ENCODE measurements at places on chromosomes 13 and 19.

DNA sequence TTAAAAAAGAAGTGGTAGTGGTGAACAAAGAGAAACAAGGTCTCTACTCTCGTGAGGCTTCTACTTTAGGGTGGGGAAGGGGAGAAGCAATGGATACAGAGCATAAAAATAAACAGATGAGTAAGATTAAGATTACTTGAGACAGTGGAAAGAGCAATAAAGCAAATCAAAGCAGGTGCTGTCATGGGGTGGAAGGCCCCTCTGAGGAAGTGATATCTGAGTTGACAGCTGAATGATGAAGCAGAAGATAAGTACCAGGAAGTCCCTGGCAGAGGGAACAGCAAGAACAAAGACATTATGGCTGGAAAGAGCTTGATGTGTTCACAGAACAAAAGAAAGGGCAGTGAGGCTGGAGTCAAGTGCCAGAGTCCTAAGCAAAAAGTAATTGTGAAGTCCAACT is 221.8 kb downstream of the ENOX1 start:
- DNase-seq = no peak

GRCh38 chr13:20188667-20189553 is 3.8 kb downstream of the GJB2 start:
- DNase-seq = no peak

DNA sequence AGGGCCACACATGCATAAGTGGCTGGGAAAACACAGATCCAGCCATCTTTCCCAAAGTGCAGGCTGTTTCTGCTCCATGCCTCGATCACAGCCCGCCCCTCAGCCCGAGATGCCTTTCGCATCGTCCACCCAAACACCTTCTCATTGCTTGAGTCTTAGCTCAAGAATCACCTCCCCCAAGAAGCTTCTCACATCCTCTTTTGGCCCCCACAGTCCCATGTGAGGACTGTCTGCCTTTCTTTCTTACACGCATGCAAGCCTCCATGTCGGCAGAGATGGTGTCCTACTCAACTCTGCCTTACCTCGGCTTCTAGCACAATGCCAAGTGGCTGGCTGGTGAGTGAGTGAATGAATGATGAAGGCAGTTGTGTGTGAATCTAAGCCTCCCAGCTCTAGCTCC is 18.1 kb upstream of the GSX1 start:
- DNase-seq = no peak

DNA sequence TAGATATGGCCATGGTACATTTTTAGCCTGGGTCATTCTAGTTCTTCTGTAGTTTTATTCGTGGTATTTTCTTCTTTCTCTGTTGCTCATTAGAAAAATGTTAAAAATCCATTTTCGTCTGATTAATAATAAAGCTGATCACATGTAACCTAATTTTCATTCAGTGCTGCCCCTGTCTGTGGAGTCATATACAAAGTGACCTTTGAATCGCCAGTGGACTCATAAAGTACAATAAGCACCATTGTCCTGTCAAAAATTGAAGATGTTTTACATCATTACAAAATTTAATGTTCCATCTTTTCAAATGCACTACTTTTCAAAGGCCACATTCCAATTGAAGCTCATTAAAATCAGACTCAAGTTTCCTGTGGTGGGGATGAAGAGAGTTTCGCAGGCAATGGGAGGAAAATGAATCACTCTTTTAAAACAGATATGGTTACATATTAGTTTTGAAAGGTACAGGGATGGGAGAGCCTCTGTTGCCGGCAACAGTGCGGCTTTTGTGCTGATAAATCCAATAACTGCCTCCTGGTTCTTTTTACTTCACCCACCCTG is 205.4 kb downstream of the ZNF536 start:
- DNase-seq = no peak

GRCh38 chr13:70541451-70541850 is 433.2 kb upstream of the KLHL1 start:
- DNase-seq = no peak

- no peak for DNase-seq
Observed at GRCh38 chr13:25847635-25848626, 203.9 kb downstream of the SHISA2 start.

GRCh38 chr13:75647126-75647784 is 11.1 kb downstream of the LMO7 start:
- DNase-seq = no peak

Data from AG04449 (cell line).